ENCODE measurements at places on chromosomes 6 and 20.

- no peak for DNase-seq
Observed at GRCh38 chr6:6538261-6538660, 50.3 kb upstream of the LY86 start.

DNA sequence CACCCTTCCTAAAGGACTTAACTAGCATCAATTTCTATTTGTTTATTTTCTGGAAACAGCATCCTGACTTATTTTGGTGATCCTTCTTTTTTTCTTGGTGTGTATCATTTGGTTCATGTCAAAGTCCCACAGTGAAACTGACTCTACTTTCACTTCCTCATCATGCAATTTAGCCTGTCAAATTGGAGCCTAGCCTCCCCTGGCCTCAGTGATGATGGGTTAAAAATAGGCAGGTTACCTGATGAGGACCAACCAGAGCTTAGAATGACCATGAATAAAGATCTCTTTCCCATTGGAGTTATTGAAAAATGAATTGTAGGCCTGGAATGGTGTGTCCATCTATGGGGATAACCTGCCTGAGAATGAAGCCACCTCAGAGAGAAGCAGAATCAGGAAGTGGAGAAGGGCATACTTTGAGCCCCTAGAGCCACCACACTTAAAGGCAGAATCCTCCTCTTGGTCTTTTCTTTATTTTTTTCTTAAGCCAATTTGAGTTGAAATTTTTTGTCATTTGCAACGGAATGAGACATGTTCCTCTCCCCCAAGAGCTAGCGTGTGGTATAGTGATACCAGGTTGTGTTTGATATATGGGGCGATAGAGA lies 105.6 kb downstream of the BTBD3 start:
- no peak for DNase-seq

DNA sequence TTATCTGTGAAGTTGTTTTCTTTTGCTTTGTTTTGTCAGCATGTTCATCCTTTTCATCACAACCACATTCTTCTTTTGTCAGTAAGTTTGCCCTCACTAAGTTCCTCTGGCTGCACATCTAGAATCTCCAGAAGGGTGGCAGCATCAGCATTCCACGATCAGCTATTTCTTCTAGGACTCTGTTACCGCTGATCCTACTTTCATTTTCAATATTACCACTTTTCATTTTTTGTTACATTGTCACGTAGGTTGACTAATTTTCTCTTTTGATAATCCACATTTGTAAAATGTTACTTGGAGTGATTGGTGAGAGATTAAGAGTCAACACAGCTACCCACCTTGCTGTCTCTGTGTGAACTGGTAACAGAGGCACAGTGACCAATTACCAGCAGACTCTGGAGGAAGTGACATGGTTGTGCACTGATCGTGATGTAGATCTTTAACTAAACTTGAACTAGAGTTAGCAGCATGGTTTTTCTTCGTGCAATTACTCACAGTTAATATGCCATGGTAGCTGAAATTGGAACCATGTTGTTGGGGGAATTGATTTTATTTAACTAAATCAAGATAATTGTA lies 307.9 kb upstream of the SLC35B3 start:
- DNase-seq, result no peak

- no peak for DNase-seq
Observed at GRCh38 chr6:40485795-40486194, 101.4 kb downstream of the LRFN2 start.

DNA sequence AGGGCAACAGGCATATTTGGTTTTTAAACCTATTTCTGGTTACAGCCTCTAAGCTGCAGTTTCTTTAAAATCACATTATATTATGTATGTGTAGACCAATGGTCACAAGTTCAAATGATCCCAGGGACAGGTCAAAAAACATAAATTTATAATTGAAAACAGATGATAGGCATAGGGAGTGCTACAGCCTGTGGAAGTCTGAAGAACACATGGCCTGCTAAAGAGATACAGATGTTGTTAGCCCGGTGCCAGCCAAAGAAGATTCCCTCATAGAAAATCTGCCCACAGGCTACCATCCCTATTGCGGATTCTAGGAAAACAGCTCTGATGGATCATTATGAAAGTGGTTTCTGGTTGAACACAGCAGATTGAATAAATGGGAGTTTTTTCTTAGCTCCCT lies 65.3 kb downstream of the NRSN1 start:
- no peak for DNase-seq

Data from glutamatergic neuron (in vitro differentiated cells).